Activated naive CD8-positive, alpha-beta T cell treated with anti-CD3 and anti-CD28 coated beads, Interleukin-2, amount 10 ng/mL, durations not matched to agents 7 days and 5 days (primary cell): ENCODE measurements at places on chromosomes 11 and 22. TPM values are rescaled to one million over a fixed set of nuclear protein-coding genes. Genes with fewer than 3 reads are reported as not detected.

Gene TEX12
- total RNA-seq: not detected

Gene CAPN1
- 174 TPM for total RNA-seq

Gene DKK3
- total RNA-seq: 12.0 TPM

Gene MMP1
- total RNA-seq: not detected

Gene TMEM121B
- 0.08 TPM for total RNA-seq

Gene NCF4
- total RNA-seq: 35.3 TPM

Gene ZFTA
- total RNA-seq: 5.0 TPM

Gene NLRP6
- total RNA-seq: 32.1 TPM

Gene APOBEC3A
- total RNA-seq: not detected

Gene PATE2
- not detected for total RNA-seq

Gene ROBO3
- 23.7 TPM for total RNA-seq

Gene SLC43A1
- 28.8 TPM for total RNA-seq

Gene TMEM151A
- not detected for total RNA-seq

Gene SELENOH
- 176 TPM for total RNA-seq

Gene ACRV1
- total RNA-seq: not detected

Gene MIOX
- not detected for total RNA-seq

Gene HTR3A
- total RNA-seq: not detected

Gene LGALS12
- not detected for total RNA-seq

Gene OR8G5
- total RNA-seq: not detected

Gene TFIP11
- 67.9 TPM for total RNA-seq

Gene COA4
- total RNA-seq: 62.5 TPM

Gene MYO7A
- total RNA-seq: 0.37 TPM

Gene SMCO4
- total RNA-seq: 11.0 TPM

Gene PGA5
- not detected for total RNA-seq

Gene GRAMD1B
- total RNA-seq: 30.3 TPM

Gene DRICH1
- total RNA-seq: 0.69 TPM

Gene SVIP
- total RNA-seq: 42.4 TPM

Gene SLCO2B1
- 2.6 TPM for total RNA-seq

Gene CD6
- total RNA-seq: 274 TPM

Gene SLC22A8
- total RNA-seq: not detected

Gene PNPLA3
- total RNA-seq: not detected

Gene OR52E8
- total RNA-seq: not detected

Gene ACR
- total RNA-seq: not detected

Gene SYNGR1
- 31.6 TPM for total RNA-seq

Gene PRG3
- not detected for total RNA-seq

Gene NADSYN1
- total RNA-seq: 172 TPM

Gene GNAZ
- total RNA-seq: 0.22 TPM

Gene ISX
- total RNA-seq: not detected

Gene BTG4
- total RNA-seq: not detected

Gene AAMDC
- 9.5 TPM for total RNA-seq

Gene AMPD3
- total RNA-seq: 21.1 TPM

Gene NRXN2
- total RNA-seq: 0.36 TPM
